ENCODE measurements at places on chromosomes 4 and X.

GRCh38 chr4:39732728-39733127 lies 34.8 kb downstream of the UBE2K start:
- no peak for DNase-seq

DNA sequence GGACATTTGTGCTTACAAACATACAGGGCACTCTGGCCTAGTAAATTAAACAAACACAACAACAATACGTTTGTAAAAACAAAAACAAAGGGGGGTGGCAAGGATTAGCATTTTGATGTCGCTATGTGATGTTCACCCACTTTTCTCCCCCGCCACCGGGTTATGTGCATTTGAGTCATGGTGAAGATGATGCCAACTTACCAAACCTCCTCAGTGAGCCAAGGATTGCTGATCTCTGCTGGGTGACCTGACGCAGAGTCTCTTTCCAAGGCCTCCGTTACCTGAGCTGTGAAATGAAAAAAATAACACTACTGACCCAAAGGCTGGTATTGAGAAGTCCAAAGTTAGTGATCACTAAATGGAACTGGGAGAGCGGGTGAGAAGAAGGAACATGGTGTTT lies 85.4 kb downstream of the RBM47 start:
- no peak for DNase-seq

DNA sequence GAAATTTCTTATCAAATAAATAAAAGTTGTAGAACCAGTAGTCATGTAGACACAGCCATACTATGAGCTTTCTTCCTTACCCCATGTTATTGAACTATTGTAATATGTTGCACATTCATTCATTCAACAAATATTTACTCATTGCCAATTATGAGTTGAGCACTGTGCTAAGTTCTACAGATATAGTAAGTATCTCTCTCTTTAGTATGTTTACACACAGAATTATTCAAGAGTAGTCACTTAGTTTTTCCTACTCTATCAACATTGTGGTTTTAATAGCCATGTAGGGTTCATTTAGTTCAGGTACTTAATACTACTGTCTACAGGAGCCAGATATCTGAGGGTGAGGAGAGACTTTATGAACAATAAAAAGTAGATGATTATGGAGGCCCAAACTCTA lies 86.2 kb downstream of the TEX13A start:
- no peak for DNase-seq

DNA sequence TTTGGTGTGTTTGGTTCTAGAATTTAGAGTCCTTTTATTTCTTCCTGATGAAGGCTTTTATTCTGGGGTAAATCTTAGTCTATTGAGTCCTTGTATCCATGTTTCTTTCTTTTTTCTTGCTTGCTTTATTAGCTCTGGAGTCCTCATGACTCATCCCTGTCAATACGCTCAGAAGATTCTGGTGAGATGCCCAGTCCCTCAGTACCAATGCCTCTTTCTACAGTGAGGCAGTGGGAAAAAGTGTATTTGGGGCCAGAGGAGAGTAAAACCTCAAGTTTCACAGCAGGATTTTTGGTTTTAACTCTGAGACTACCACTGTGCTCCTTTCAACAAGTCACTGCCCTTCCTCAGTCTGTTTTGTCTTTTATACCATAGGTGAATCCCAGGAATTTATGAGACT lies 368.0 kb downstream of the GBA3 start:
- DNase-seq, result no peak

GRCh38 chrX:137101273-137101990 lies 67.6 kb upstream of the GPR101 start:
- DNase-seq, result no peak

- DNase-seq, result no peak
These were observed at the start of gene ZNF732 for GRCh38 chr4:304969-305680. TSS of gene ZNF732 (minus strand) at chr4:305474. CDS start at chr4:305310, 164 bp downstream.

GRCh38 chr4:122329876-122330565 lies 48.8 kb upstream of the ADAD1 start:
- no peak for DNase-seq

DNA sequence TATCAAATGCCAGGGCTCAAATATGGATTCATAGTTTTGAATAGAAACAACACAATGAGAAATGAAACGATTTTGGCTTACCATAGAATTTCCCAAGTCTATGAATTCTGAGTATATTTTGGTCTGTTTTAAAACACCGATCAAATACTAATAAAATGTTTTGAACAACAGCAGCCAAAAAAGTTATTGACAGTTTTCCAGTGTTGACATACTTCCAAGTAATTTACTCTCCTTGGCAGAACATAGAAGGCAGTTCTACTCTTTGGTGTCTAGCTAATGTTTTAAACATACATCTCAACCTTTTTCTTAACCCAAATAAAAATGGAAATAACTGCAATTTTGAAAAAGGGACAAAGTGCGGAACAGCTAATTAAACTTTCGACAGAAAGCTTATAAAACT lies 1419.8 kb downstream of the ADGRL3 start:
- no peak for DNase-seq

GRCh38 chr4:4499438-4500123 lies 42.3 kb downstream of the STX18 start:
- DNase-seq, result no peak

DNA sequence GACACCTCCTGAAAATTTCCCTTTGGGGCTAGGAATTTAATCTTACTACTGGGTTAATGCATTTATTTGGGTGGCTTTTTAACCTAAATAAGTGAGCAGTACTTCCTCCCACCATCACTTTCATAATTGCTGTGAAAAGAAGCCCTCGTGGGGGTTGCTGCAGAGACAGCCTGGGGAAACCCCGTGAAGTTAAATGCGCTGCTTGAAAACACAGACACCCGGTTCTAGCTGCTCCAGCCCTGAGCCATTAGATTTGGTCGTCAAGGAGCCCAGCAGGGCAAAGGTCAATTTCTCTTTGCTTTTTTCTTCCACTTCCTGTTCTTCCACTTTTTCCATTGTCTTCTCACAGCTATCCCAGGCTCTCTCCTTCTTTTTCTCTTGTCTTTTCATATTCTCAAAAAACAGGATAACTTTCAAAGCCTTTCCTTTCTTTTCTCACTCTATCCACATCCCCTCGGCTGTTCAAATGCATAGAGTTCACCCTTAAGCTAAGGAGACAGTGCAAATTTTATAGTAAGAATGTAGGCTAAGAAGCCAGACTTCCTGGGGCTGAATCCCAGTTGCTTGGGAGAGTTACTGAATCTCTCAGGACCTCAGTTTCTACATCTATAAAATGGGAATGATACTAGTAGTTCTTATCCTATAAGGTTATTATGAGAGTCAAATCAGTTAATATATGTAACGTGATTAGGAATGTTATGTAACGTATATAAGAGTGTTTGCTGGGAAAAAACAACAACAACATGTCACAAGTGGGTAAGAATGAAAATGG lies 91.5 kb upstream of the ZNF827 start:
- DNase-seq, result no peak

DNA sequence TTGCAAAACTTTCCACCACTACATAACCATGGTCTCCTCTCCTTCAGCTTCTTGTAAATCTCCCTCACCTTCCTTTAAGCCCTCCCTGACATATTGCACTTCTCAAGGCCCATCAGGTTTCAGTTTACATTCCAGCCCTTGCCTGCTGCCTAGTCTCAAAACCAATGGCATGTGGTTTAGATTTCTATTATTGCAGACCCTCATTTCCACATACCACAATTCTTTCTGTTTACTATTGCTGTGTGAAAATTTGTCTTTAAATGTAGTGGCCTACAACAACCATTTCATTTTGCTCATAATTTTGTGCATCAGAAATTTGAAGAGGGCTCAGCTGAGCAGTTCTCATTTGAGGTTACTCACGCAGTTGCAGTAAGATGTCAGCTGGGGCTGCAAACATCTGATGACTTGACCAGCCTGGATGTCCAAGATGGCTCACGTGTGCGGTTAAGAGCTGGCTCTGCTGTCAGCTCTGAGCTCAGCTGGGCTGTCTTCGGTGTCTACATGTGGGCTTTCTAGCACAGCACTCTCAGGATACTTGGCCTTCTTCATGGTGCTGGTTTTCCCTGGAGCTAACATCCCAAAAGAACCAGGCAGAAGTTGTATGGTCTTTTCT lies 29.9 kb upstream of the SOD3 start:
- DNase-seq, result no peak

DNA sequence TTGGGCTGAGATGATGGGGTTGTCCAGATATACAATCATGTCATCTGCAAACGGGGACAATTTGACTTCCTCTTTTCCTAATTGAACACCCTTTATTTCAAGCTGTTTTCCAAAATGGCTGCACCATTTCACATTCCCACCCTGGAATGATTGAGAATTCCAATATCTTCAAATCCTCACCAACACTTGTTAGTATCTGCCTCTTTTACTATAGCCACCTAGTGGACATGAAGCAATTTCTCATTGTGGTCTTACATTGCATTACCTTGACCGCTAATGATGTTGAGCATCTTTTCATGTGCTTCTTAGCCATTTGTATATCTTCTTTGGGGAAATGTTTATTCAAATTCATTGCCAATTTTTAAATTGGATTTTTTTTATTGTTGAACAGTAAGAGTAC lies 364.8 kb downstream of the SMARCA1 start:
- DNase-seq, result no peak

GRCh38 chrX:98956014-98956413 lies 1454.1 kb downstream of the PCDH19 start:
- DNase-seq, result no peak

DNA sequence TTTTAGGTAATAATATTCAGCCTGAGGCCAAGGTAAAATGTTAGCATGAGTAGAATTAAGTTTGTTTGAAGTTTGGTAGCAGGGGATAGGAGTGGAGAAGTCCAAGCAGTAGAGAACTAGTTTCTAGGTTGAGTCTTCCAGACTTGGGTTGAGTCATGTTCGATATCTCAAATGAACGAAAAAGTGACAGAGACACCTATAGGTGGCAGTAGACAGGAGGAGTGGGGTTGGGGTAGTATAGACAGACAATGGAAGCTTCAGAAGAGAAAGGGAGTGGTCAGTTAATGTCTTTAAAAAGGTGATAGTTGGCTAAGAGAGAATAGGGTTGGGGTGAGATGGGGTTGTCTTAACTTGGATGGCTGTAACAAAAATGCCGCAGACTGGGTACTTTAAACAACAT lies 58.7 kb upstream of the EMCN start:
- DNase-seq, result no peak

DNA sequence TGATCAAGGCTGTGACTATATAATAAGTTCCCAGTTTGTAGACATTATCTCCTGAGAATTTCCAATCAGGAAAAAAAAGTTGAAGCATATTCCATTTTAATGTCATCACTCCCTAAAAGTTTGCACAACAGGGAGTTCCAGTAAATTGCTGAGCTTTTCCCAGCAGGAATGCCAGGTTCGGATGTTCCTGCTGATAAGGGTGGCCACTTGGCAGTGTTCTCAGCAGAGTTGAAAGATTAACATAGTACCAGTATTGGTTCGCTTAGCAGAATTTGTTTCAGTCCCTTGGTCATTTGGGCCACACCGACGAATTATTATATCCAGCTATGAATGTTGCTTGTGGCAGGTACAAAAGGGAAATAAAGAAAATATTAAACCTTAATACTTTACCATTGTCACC lies 5.2 kb upstream of the CXCL2 start:
- no peak for DNase-seq

DNA sequence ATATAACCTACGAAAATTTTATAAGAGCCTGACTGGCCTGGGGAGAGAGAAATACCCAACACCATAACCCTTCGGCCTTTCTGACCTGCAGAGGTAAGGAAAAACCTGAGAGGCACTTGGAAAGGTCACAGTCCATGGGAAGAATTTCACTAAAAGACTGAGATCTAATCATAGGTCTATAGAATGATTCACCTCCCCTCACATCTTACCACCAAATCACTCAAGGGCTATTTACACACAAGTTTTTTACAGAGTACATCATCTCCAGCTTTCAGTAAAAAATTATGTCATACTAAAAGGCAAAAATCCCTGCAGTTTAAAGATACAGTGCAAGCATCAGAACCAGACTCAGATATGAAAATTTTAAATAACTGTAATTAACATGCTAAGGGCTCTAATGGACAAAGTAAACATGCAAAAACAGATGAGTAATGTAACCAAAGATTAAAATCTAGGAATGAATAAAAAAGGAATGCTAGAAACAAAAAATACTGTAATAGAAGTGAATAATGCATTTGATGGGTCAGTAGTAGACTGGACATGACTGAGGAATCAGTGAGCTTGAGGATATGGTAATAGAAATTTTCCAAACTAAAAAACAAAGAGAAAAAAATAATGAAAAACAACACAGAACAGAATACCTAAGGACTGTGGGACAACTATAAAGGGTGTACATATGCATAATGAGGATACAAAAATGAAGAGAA lies 32.1 kb upstream of the SLC16A2 start:
- DNase-seq, result no peak

DNA sequence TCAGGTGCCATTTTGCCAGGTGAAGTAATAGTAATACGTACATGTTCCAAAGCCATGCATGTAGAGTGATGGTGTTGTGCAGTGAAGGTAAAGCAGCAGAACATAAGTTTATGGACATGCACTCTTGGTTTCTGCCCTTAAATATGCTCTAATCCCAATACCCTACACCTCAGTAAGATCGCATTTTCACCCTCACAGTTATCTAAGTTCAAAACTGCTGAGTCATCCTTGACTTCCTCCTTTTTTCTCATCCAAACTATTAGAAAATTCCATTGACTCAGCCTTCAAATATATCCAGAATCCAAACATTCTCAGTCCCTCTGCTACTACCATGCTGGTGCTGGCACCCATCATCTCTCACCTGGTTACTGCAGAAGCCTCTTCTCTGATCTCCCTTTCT lies 652.9 kb upstream of the IGFBP7 start:
- DNase-seq, result no peak

DNA sequence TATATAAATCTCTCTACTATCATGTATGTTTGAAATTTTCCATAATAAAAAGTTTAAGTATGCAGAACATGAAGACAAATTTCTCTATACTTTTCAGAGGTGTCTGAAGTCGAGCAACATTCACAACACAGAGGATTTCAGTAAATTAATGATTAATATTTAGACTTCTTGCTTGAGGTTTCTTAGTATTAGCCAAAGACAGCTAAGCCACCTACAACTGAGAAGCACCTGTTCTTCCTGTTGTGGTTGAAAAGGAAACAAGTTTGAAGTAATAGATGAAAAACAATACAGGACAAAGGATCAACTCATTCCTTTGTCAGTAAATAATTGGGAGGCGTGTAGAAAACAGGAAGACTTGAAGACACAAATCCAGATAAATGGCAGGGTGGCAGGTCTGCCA lies 21.1 kb downstream of the SCML1 start:
- DNase-seq, result no peak

DNA sequence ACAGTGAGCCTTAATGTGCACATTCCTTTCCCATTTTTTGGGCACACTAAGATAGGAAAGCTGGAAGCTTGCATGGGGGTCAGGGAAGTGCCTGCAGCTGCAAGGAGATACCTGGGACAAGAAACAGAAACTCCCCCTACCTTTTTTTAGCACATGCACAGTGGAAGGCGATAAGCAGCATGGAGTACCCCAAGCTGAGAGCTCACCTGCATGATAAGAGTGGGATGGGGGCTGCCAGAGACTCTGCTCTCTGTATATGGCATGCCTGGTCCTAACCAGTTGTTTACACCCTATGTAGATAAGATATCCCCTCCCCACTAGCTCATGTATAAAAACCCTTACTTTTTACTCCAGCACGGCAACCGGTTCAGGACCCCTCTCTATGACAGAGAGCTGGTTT lies 135.9 kb downstream of the TENT5D start:
- DNase-seq, result no peak

- no peak for DNase-seq
These were observed 722 bp upstream of the NBDY start for GRCh38 chrX:56728321-56728720.

- peak; percentile 36 for DNase-seq
These were observed 11.7 kb upstream of the TMEM156 start for GRCh38 chr4:39043861-39044363.

- DNase-seq, result no peak
These were observed 255.6 kb upstream of the JADE1 start for GRCh38 chr4:128553686-128554515.

GRCh38 chr4:61866378-61867030 lies 666.4 kb downstream of the ADGRL3 start:
- DNase-seq, result no peak

All from stimulated activated CD4-positive, alpha-beta T cell treated with anti-CD3 and anti-CD28 coated beads, Interleukin-4, amount 100 ng/mL, for 24 hours (primary cell).